HT1080 (cell line): ENCODE measurements at places on chromosomes 5 and 9. TPM values are rescaled to one million over a fixed set of nuclear protein-coding genes. Genes with fewer than 3 reads are reported as not detected.
A peak's percentile ranks its signal among the peaks of the same experiment; 100 is the strongest.

DNA sequence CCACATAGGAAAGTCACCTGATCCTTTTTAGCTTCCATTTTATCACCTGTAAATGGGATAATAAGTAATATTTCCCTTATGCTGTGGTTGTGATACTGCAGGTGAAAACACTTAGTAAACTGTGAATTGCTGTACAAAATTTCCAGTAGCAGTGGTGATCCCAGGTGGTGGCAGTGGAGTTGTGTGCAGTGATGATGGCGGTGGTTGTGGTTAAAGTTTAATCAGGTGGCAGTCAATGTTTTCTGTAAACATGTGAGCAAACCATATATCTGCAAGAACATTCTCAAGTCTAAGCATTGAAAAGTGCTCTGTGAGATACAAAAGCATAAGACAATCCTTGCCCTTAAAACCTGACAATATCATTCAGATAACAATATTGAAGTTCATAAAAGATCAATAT is 480.2 kb downstream of the RASEF start:
- DNase-seq = no peak

- peak; percentile 67 for DNase-seq
These were observed 102.8 kb upstream of the CDKN2B start for GRCh38 chr9:22111954-22112247.

DNA sequence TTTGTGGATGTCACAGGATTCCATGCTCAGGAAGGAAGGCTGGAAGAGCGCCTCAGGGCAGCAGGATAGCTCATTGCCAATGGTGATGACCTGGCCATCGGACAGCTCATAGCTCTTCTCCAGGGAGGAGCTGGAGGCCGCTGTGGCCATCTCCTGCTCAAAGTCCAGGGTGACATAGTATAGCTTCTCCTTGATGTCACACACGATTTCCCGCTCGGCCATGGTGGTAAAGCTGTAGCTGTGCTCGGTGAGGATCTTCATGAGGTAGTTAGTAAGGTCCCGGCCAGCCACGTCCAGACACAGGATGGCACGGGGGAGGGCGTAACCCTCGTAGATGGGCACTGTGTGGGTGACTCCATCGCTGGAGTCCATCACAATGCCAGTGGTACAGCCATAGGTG is 24.3 kb upstream of the RAPGEF6 start:
- DNase-seq = no peak

DNA sequence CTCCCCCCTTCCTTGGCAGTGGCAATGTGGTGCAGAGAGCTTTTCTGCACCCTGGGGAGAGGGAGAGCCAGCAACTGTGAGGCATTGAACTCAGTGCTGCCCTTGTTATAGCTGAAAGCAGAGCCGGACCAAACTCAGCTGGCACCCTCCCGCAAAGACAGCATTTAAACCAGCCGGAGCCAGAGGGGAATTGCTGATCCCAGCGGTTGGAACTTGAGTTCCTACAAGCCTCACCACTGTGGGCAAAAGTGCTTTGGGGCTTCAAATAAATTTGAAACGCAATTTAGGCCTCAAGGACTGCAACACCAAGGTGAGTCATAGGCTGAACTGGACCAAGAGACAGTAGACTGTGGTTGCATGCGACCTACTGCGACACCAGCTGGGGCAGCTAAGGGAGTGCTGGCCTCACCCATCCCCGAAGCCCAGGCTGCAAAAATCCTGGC is 207.6 kb upstream of the CDKN2B start:
- DNase-seq = peak; percentile 54

DNA sequence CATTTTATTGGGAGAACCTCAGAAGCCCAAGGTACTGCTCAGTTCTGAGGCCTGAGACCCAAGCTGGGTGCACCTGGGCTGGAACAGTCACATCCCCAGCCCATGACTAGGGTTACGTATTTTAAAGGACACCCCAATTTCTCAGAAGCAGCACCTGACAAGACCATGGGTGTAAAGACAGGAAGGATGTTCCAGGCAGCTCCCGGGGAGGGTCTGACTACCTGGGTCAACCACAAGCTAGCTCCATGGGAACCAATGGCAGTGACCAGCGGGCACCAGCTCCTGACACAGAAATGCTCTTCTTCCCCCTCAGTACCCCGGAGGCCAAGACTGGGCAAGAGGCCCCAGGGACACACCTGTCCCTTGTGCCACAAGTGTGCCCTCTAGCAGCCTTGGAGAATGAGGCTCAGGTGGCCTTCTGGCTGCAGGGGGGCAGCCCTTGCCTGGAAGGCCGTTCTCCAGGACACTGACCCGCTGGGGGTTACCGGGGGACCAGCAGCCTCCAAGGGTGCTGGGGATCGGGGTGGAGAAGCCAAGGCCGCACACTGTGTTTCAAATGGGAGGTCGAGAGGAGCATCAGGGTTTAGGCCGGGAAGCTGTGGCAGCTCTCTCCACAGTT is 52.6 kb downstream of the IPPK start:
- DNase-seq = no peak

The RASGEF1C gene
- not detected in 2 replicates for total RNA-seq
